NCI-H510A (cell line): ENCODE measurements at places on chromosomes 5 and 9.

DNA sequence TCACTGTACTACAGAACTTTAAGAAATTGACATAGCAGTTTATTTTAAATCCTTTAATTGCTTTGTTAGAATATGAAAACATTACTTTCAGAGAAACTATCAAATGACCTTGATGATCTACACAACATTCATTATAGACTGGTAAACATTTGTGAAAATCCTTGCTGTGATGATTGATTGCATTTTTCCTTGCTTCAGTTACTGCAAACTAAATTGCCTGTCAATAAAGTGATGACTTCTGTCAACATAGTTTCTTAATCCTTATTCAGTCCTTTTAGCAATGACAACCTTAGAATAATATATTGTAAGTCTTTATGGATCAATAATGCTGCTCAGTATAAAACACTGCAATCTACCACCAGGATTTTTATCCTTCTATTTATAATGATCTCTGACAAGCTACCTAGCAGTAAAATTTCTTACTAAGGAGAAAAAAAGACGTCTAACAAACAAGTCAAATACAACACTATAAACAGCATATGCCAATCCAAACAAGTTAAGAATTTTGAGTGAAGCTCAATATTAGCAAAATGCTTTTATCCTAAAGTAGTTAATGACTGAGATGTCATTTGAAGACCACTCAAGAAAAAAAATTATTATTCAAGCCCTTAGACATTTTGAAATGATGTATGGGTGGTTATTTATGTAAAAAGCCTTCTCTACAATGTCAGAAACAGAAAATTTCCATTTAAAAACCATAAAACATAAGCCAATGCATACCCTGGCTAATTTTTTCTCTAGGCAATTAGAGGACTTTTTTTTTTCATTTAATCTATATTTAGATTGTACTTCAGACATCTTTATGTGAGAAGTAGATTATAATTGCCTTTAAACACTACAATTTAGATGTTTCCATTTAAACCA is 105.5 kb downstream of the FBXL17 start:
- DNase-seq, result no peak

DNA sequence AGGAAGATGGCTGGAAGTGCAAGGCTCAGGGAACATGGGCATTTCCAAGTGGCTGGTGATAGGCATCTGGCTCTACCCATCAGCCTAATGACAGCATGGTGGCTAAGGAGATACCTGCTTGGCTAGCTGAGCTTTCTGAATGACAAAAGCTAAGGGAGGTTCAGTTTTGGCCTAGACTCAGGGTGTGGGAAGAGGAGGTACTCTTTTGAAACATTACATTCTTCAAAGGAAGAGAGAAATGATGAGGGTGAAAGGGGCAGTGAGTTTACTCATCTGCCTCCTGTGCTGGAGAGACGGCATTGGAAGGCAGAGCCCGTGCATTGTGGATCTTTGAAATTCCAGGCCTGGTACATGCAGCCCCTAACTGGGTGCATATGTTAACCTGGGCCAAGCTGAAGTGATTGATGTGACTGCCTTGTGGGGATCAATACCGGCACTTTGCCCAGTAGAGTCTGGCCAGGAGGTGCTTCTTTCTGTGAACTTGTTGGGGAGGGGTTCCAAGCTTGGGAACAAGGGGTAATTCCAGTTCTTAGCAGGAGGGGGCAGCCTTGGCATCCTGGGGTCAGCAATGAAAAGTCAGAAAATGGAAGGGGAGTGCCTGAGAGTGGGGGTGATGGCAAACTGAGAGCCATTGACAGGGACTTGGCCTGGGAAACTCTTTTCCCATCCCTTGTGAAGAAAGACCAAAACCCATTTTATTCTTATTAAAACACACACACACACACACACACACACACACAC is 108.6 kb downstream of the ACER2 start:
- no peak for DNase-seq

DNA sequence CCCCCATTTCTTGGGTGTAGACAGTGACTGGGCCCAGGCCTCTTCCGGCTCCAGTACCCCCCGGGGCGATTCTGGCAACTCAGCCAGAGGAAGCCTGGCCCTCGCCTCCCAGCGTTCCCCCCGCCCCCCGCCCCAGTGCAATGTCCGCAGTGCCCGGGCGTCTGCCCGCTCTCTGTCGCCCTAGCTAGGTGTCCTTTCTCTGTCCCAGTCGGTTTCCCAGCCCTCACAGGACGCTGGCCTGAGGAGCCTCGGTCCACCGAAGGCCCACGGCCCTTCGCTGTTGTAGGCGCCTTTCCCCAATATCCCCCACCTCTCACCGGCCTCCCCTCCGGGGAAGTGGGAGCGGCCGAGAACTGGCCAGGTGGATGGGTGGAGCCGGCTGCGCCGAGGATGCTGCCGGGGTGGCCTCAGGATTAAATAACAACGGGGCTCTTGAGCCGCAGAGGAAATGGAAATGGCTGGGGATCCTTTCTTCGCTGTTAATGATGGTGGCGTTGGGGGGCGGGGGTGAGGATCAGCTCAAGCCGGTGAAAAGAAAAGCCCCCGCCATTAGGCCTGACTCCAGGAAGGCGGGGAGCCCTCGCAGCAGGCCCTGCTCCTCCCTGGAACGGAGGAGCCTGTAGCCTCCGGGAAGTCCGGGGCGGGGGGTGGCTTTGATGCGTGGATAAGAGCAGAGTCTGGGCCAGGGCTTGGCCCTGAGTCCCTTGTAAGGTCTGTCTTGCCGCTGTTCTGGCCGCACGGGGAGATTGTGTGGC is 1.1 kb upstream of the SPRY4 start:
- peak; percentile 78 for DNase-seq

DNA sequence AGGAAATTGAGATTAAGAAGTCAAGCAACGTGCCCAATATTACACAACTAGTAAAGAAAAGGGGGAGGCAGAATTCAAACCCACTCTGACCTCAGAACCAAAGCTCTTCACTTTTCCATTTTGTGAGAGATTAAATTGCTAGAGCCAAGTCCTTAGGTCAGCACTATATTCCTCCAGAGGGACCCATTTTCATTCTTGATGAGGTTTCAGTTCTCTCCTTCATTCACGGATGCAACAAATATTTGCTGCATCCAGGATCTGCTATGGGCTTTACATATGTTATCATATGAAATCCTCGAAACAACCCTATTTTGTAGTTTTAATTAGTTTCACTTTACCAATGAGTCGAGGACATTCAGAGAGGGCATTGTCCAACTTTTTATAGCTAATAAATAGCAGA is 239.2 kb downstream of the EFNA5 start:
- DNase-seq, result no peak

DNA sequence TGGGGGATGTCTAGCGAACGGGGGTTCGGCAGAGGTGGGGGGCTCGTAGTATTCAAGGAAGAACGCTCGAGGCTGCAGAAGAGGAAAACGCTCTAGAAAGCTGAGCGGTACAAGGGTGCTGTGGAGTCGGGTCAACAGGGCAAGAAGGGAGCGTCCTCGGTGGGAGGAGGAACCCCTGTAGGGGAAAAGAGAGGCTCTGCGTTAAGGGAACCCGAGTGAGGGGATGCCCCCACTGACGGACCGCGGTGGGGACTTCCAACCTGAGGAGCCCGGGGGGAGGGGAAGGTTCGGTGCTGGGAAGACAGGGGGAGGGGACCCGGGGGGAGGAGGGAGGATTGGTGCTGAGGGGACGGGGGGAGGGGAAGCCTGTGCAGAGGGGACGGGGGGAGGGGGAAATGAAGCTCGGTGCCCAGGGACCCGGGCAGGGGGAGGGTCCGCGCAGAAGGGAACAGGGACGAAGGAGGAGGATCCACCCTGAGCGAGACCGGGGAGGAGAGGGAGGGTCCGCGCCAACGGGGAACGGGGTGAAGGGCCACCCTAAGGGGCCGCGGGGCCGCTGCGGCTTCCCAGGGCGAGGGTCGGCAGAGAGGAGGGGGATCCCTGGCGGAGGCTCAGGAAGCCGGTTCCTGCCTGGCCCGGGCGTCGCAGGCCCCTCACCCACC is 621 bp downstream of the NR6A1 start:
- peak; percentile 18 for DNase-seq

DNA sequence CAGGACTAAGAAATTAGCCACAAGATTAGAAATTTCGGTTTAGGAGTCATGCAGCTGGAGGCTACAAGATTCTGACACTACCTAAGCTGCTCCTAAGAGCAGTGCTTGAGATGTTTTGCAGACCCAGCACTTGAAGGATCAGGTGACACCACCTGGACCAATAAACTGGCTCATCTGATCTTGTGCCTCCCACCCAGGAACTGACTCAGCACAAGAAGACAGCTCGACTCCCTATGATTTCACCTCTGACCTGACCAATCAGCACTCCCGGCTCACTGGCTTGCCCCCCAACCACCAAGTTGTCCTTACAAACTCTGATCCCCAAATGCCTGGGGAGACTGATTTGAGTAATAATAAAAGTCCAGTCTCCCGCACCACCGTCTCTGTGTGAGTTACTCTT is 170.4 kb downstream of the TTC39B start:
- DNase-seq, result no peak

- no peak for DNase-seq
Measured at GRCh38 chr5:133509742-133510079, 102.6 kb downstream of the FSTL4 start.

DNA sequence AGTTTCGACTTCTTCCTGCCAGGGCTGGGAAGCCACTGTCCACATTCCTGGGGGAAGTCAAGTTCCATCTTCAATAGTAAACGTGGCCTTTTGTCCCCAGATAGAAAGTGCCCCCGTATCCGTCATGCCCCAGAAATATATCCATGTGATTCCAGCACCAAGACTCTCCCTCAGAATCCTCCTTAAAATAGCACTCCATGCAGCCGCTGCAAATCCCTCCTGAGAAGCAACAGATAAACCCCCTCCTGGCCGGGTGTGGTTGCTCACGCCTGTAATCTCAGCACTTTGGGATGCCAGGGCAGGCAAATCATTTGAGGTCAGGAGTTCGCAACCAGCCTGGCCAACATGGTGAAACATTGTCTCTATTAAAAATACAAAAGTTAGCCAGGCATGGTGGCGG is 126.1 kb downstream of the OLFM1 start:
- DNase-seq, result no peak

DNA sequence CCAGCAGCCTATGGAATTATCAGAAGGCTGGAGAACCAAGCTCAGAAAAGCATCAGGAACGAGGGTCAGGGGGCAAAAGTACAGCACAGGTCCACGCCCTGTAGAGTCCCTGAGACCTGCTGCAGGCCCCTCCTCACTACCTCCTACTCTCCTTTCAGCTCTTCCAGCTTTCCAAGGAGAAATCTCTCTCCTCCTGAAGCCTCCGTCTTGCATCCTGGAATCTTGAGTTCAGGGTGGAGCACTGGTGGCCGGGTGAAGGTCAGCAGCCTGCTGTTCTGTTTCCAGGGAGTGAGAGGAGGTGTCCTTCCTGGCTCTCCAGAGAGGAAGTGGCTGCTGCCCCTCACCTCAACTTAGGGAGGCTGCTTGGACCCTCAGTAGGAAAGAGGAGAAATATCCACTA is 342.3 kb downstream of the ZSWIM6 start:
- no peak for DNase-seq

DNA sequence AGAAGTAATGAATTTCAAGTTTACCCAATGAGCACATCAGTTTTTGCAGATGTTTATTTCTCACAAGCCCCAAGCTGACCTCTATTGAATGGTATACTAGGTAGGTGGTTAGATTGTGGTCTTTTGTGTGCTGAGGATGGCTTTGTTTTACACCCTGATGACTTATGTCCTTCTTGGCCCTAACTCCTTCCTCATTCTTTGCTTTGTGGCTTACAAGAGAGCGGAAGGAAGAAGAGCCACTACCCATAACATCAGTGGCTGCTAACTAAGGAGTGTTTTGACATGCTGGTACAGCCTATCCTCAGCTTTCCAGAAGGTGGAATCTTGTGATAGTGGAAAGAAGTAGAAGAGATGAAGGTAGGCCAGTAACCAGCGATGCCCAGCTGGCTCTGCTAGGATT is 85.7 kb upstream of the NTRK2 start:
- DNase-seq, result no peak

DNA sequence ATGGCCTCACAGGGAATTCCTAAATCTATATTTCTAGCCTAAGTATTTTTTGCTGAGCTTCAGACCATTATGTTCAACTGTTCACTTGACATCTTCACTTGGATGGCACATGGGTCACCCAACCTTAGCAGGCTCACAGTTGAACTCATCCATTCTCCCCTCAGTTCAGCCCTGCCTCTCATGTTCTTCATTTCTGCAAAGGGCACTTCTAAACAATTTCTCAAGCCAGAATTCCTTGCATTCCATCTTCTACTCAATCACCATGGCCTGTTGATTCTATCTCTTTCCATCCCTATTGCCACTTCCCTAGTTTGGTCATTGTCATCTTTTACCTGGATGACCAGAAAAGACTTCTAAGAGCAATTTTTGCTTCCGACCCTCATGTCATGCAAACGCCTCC is 7.3 kb upstream of the RGS3 start:
- no peak for DNase-seq
